NCI-H2227 treated with DMSO at 0.1 percent for 48 hours (cell line): ENCODE measurements at places on chromosomes 7 and 10.

DNA sequence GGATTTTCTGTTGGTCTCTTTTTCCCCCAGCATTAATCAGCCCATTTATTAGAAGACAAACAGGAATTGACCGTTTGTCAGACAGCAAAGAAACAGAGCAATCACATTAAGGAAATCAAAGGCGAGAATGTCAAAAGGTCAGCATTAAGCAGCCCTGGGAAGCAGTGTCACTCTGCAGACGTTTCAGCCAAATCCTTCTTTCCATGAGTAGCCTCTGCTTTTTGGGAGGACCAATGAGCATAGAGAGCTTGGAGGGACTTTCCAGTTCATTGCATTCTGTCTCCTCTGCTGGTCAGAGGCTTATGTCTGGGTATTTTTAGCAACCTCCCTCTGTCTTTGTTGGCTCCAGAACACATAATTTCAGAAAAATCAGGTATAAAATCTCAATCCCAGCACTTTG lies 481.4 kb downstream of the GALNT17 start:
- DNase-seq: no peak

- no peak for DNase-seq
These were observed 67.9 kb downstream of the ADAM22 start for GRCh38 chr7:88001744-88002530.

GRCh38 chr7:52691257-52691656 lies 344.2 kb upstream of the POM121L12 start:
- no peak for DNase-seq

DNA sequence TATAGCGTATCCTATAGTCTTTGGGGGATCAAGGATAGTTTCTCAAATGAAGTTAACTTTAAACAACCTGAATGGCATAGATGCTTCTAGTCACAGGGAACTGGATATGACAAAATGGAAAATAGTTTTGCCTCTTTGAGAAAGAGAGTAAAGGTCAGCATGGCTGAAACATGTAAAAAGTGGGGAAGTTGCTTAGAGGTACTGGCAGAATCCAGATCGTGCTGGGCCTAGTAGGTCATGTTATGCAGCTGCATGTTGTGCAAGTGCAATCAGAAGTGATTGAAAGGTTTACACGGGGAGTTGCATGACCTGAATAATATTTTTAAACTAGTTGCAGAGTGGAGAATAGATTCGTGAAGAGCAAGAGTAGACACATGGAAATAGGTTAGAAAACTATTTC lies 201.1 kb upstream of the HDAC9 start:
- no peak for DNase-seq

DNA sequence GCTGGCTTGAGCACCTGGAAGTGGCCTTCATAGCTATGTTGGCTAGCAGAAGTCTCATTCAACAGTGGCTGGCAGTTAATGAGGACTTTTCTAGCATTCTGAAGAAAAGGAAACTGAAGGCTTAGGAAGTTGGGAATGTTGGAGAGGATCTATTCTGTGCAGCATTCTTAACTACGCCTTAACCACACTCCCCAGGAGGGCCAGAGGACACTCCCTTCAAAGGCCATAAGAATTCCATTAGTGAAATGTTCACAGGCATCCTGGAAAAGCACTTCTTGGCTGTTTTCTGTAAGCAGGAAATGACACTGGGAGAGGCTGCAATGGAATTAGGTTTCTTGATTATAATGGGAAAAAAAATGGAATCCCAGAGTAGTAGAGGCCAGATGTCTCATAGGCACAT lies 188.9 kb downstream of the ARHGAP12 start:
- DNase-seq: no peak

GRCh38 chr10:87505366-87506111 lies 846 bp downstream of the MINPP1 start:
- DNase-seq: peak; percentile 2

DNA sequence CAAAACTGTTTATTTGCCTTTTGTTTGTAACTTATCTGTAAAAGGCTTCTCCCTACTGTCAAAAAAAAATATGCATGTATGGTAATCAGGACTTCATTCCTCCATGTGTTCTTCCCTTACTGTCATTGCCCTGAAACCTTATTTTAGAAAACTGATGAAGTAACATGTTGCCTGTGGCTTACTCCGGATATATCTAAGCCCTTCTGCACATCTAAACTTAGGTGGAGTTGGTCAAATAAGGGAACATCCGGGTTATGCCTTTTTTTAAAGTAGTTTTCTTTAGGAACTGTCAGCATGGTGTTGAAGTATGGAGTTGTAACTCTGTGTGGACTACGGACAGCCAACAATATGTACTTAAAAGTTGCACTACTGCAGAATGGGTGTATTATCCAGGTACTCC lies 6.2 kb downstream of the SAR1A start:
- DNase-seq: no peak

GRCh38 chr10:33120275-33120674 lies 162.2 kb upstream of the ITGB1 start:
- DNase-seq: no peak

DNA sequence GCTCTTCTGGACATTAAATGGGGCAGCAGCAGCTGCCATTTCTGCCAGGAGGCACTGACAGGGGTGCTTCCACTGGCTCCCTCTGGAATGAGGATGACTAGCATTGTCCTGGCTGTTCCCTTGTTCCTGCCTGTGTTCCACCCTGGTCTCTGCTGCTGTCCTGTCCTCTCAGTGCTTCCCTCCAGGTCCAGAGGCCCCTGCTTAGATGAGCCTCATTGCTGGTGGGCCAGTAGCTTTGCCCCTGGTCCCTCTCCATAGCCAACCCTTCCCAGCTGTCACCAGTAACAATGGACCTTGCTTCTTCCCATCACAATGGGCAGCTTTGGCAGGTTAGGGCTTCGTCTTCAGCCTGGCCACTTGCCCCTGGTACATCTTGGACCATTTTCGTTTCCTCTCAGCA lies 561.1 kb downstream of the TCERG1L start:
- DNase-seq: no peak

GRCh38 chr10:69901628-69902505 lies 100.2 kb downstream of the COL13A1 start:
- DNase-seq: peak; percentile 3

- no peak for DNase-seq
These were observed 304.1 kb upstream of the LRGUK start for GRCh38 chr7:133822868-133823552.

DNA sequence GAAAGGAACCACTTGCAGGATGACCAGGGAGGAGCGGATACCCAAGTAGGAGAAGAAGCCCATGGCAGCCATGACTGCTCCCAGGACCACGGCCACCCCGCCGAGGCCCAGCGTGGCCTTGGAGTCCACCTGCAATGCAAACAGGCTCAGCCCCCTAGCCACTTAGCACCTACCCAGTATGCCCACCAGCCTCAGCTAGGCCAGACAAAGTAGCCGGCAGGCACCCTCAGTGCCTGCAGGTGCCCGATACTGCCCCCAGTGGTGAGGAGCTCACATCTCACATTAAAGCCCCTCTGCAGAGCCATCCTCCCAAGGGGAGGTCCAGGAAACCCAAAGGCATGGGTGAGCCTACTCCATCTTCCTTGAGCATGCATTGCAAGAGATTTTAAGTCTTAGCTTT lies 6.6 kb downstream of the NPC1L1 start:
- DNase-seq: no peak

- DNase-seq: no peak
These were observed 343.9 kb upstream of the SHH start for GRCh38 chr7:156155988-156156733.

DNA sequence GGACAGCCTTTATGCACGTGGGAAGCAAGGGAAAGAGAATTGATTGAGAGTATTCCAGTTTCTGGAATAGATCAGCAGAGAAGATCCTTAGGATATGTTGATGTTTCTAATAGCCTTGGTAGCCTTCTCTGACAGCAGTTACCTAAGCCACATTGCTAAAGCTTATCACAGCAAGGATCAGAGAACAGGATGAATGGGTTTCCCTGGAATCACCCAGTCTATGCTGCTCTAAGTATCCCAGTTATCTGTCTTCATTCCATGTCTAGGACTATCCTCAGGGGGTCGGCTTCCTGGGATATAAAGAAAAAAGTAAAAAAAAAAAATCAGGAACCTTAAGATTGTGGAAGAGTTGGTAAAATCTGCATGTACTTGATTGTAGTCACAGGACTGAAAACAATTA lies 352.0 kb upstream of the AKR1E2 start:
- no peak for DNase-seq
